ENCODE measurements at places on chromosomes 5 and 9.

DNA sequence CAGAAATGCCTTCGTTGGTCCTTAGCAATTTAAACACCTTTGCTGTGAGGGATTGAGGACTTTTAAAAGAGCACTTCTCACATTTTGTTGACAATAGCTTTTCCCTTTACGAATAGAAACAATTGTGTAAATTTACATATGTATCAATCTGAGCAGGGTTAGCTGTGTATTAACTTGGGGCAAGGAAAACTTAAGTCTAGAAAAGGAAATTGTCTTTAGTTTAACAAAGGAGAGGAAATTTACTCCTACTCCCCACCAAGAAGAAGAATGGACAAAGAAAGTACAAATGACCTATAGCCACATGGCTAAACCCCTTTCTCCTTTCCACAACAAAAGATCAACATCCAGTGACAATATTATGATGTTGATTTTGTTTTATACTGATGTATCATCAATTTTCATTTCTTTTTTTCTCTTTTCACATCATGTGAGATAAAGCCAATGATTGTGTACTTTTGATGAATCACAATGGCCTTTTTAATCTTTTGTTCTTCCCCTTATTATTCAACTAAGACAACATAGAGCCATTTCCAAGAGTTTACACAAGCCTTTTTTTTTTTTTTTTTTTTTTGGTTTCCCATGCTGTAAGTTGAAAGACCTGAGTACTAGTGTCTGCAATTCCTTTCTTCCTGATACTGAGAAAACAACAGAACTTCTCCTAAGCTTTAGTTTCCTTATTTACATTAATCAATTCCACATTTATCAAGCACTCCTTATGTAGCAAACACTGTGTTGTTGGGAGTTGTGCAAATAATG lies 19.0 kb downstream of the FOXB2 start:
- DNase-seq, result no peak

GRCh38 chr5:151238303-151238741 lies 14.4 kb upstream of the CCDC69 start:
- DNase-seq, result no peak

DNA sequence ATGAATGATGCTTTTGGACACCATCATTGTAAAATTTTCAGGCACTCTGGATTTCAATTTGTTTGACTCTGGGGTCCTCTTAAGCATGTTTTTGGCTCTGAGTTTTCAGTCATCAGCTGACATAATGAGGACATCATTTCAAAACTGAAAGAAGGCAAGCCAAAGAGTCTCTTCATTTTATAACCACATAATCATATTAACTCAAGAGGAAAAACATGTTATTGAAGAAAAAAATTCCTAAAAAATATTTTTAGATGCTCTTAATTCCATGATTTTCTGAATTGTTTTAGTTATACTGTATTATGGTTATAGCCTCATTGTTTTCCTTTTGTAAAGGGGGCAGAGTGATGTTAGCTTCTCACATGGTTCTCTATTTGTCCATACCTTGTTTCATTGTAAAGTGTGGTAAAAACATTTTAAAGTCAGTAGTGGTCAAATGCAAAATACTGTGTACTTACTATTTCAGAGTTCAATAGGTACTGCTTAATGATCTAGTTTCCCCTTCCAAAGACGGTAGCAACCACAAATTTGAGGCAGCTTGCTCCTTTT lies 472.1 kb downstream of the DMRT2 start:
- no peak for DNase-seq

- no peak for DNase-seq
Measured at GRCh38 chr9:7370988-7371387, 428.6 kb downstream of the DMAC1 start.

GRCh38 chr5:64532212-64532611 lies 26.4 kb downstream of the RGS7BP start:
- no peak for DNase-seq

Measured in activated CD4-positive, alpha-beta T cell treated with anti-CD3 and anti-CD28 coated beads, Interleukin-2, amount 10 ng/mL, durations not matched to agents 7 days and 5 days (primary cell).